ENCODE measurements at places on chromosomes 12 and 14.

- peak; percentile 75 for DNase-seq
These were observed 1.3 kb downstream of the GPR137C start for GRCh38 chr14:52553671-52554575.

GRCh38 chr14:95496690-95497259, 19.7 kb downstream of the SYNE3 start:
- no peak for DNase-seq

DNA sequence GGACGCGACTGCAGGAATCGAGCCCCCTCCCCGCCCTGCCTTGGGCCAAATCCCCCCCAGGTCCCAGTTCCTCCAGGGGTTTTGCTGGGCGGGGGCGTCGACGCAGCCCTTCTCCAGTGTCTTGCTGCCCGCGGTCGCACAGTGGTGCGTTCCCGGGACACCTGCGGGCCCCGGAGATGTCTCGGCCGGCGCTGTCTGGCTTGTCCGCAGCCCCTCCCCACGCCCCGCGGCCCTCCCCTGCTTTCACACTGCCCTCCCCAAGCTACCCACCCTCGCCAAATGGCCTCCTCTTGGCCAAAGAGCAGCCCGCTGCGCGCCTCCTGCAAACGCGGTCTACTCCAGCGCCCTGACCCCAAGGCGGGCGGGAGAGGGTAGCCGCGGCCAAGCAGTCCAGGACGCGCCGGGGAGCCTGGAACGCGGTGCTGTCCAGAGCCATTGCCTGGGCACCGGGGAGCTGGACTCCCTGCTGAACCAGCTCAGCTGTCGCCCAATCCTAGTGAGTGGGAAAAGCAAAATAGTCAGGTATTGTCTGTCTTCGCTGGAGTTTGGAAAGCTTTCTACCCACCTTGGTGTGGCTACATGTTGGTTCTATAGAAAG, 122.0 kb downstream of the AACS start:
- no peak for DNase-seq

DNA sequence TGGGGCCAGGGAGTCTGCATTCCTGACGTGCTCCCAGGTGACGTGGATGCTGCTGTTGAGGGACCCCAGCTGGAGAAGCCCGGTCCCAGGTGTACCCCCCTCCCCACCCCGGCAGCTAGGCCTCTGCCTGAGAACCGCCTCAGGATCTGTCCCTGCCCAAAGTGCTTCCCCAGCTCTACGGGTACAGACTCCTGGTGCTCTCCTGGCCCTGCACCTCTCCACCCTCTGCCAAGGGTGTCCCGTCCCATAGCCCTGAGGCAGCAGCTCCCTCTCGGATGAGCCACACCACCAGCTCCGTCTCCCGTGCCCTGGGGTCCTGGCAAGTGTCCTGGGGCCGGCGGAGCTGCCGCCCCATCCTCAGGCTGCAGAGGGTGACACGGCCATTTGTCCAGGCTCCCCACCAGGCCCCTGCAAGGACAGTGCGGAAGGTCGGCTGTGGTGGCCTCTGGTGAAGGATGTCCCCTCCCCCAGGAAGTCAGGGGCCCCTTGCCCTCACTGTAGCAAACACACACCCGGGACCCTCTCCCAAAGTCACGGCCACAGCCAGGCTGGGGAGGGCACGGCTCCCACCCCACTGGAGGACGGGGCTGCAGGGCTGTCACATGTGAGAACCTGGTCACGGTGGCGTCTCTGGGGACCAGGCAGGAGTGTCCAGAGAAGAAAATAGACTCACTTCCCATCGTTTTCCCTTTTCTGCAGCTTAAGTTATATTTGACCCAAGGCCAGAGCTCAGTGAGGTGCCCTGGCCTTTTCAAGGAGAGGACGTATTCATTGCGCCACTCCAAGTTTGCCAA, 74.4 kb upstream of the FBRSL1 start:
- no peak for DNase-seq

GRCh38 chr12:85877459-85877858, 3.4 kb downstream of the NTS start:
- no peak for DNase-seq

DNA sequence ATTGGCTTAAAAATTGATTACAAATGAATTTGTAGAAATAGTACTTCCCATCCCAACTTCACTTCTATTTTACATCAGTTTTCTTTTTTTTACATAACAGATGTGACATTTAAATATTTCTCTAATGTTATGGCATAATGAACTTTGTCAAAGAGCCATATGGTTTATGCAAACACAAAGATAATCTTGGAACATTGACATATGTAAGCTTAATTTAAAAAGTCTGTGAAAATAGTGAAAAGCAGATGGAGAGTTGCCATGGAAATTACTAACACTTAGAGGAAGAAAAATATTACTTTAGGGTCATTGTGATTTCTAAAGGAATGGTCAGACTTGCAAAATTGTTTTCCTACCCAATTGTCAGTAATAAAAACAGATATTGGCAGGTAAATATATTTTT, 232.4 kb downstream of the AEBP2 start:
- no peak for DNase-seq

DNA sequence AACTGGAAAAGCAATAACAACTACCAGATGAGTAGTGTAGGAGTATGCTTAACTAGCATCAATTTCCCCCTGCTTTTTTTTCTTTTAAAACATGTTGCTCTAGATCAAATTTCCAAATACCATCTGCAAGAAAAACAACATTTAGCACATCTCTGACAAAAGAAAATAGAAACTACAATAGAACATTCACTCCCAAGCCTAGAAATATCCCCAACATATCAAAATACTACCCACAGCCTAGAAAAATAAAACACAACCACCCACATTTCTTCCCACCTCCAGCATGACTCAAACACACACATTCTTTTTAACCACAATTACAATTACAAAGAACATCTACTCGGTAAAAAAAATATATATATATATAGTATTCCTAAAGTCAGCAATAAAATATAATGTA, 120.0 kb downstream of the PPFIA2 start:
- DNase-seq = no peak

DNA sequence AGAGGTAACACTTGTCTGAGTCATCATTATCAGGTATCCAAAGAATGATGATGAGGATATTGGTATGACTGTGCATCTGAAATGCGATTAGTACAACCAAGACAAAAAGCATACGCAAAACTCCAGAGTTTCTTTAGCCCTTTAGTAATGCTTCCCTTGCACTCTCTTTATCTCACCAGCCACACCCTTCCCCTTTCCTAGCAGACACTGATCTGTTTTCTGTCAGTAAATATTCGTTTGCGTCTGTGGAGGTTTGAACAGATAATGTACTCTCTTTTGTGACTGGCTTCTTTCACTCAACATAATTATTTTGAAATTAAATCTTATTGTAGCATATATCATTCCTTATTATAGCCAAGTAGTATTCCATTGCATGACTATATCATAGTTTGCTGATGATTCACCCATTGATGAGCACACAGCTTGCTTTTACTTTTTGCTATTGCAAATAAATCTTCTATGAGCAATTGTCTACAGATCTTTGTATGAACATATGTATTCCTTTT, 775.7 kb downstream of the SLC6A15 start:
- DNase-seq = no peak

- DNase-seq = no peak
These were observed 3.4 kb upstream of the RNASE7 start for GRCh38 chr14:21038441-21039422.

DNA sequence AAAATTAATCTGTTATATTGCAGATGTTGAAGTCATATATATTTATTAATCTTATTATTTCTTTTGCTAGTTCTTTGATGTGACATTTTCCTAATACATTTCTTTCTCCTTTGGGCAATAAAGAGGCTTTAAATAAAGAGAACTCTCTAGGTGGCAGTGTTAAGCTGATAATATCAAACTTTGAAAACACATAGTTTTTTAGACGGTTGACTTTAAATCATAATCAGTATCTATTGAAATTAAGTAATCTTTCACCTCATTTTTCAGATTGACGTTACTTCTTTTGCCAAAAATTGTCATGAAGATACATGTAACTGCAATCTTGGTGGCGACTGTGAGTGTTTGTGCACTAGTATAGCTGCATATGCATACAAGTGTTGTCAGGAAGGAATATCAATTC, 130.8 kb upstream of the PTPRQ start:
- no peak for DNase-seq

GRCh38 chr14:89137526-89138163, 279.4 kb downstream of the FOXN3 start:
- peak; percentile 94 for DNase-seq

DNA sequence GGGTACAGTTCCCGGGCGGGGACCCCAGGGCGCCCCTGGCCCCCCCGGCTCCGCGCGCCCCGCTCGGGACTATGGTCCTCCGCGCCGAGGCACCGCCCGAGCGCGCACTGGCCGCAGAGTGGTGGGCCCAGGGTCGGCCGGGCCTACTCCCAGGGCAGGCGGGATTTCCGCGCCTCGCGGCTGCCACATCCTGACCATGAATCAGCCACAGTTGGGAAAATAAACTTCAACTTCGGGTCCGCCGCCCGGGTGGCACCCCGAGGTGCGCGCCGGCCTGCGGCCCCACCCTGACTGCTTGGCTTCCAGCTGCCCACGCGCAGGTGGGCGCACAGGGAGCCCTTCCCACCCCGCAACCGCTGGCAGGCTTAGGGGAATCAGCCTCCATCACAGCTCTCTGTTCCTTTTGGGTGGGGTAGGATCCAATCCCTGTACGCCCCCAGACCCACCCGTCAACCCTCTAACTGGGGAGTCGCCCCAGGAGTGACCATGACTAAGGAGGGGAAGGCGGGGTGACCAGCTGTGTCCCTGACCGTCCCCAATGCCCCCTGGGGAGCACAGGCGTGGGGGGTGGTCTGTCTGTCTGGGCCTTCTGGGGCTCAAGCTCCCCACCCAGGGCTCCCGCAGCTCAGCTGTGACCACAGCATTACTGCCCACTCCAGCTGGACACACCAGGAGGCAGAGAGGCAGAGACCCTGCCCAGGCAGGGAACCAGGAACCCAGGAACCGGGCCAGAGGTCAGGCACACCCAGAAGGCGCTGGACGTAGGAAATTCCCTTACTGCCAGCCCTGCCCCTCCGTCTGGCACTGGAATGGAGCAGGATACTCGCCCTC, 678 bp downstream of the INF2 start:
- DNase-seq = peak; percentile 18

DNA sequence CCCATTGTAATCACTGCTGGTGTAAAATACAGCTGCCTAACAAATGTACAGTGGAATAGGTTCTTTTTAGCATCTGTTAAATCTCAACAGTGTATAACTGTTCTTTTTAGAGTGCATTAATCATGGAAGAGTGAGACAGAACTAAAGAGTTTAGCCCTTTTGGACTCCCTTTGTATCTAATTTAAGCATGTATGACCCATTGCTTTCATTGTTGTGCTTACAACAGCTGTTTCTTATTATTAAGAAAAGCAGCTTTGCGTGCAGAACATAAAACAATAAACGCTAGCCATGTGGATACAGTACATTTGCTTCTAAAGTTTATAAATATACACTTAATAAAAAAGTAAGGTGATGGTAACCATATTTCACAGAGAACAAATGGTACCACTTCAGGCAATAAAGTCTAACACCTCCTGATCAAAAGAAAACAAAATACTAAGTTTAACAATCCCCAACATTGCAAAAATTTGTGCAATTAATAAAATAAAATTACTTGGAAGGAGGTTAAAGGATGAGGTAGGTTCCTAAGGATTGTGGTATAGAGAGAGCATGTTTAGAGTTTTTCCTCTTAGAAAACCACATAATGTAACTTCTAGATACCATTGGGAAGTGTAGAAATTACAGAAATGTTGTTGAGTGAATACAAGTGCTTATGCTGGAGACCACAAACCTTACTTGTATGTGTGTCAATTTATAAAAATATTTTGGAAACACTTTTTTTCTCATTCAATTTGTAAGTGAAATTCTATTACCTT, 448.7 kb downstream of the SLC6A15 start:
- no peak for DNase-seq

GRCh38 chr12:111448846-111449790, 43.4 kb downstream of the SH2B3 start:
- DNase-seq = no peak

GRCh38 chr12:6552140-6552551, 3.7 kb downstream of the IFFO1 start:
- DNase-seq = no peak

GRCh38 chr12:39805651-39806050, 186.0 kb upstream of the ABCD2 start:
- no peak for DNase-seq

GRCh38 chr12:55745361-55746173, 2.6 kb downstream of the GDF11 start:
- DNase-seq = no peak

DNA sequence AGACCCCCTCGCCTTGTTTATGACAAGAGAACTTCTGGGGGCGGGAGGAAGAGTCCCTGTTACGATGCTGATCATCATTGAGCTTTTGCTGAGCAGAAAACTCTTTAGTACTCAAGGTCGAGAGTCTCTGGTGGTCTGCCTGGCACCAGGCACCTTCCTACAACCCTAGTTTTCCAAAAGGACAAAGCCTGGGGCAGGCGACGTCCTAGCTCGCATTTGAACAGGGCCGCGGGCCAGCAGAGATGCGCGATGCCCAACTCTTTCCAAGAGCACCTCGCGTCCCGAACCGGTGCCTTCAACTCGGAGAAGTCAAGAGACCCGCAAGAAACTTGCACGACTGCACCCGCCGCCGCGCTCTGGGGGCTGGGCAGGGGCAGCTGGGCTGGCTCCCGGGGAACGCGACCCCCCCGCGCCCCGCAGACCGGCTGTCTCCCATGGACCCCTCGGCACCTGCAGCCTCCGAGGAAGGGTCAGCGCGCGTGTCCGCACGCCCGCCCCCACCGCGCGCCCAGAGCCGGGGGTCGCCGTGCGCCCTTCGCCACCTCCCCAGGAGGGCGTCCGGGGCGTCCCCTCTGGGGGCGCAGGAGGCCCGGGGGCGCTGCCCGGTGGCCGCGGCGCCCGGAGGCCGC, 377 bp upstream of the BCL7A start:
- DNase-seq = peak; percentile 57

DNA sequence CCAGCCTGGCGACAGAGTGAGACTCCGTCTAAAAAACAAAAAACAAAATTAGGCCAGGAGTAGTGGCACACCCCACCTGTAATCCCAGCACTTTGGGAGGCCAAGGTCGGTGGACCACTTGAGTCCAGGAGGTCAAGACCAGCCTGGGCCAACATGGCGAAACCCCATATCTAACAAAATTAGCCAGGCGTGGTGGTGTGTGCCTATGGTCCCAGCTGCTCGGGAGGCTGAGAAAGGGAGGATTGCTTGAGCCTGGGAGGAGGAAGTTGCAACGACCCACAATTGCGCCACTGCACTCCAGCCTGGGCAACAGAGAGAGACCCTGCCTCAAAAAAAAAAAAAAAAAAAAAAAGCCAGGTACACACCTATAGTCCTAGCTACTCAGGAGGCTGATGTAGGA, 37.0 kb downstream of the KDM2B start:
- no peak for DNase-seq

DNA sequence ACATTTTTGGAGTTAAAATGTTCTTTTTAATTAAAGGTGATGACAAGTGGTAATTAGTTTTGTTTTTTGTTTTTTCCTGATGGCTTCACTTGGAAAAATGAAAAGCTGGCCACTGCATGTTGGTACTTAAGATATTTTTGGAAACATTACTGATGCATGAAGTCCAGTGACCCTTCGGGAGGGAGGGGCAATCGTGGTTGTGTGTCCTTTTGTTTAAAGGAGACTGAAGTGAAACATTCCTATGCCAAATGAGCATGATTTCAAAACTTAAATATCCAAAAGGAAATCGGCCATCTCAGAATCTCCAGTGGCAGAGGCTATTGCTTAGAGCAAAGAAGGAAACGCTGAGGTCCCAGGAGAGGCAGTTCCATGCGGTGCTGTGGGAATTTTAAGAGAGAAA, 20.1 kb downstream of the LTBP2 start:
- DNase-seq = no peak
